Naive thymus-derived CD8-positive, alpha-beta T cell (primary cell): ENCODE measurements at places on chromosomes 7 and 10.

DNA sequence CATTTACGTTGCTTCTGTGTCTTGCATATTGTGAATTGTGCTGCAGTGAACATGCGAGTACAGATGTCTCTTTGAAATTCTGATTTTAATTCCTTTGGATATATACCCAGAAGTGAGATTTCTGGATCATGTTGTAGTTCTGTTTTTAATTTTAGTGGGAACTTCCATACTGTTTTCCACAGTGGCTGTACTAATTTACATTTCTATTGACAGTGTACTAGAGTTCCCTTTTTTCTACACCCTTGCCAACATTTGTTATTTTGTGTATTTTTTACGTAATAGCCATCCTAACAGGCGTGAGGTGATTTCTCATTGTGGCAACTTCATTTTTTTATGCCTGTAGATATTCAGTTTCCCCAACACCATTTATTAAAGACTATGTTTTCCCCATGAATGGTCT is 144.7 kb upstream of the INHBA start:
- no peak for DNase-seq

GRCh38 chr10:104446151-104446550 is 92.5 kb downstream of the CFAP58 start:
- DNase-seq = no peak

GRCh38 chr10:107434201-107434600 is 269.7 kb upstream of the SORCS1 start:
- DNase-seq = no peak

DNA sequence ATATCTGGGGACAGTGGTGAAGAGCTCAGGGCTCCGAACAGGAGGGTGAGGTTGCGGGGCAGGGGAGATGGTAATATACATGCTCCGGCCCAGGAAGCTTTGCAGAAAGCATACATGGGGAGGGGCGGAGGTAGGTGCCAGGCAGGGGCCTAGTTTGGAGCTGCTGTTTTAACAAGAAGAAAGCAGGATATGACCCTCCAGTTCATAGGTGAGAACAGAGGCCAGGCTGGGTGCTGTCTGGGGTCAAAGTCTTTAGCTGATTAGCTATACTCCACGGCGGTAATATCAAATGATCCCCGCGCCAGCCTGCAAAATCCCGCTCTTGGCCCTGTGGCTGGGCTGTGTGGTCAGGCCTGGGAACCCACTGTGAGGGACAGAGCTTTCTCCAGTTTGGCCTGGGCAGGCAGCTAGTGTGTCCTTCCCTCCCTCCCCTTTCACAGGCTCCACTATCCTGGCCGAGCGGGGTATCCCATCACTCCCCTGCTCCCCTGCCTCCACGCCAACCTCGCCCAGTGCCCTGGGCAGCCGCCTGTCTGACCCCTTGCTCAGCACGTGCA is 95.6 kb downstream of the NEURL1 start:
- no peak for DNase-seq

DNA sequence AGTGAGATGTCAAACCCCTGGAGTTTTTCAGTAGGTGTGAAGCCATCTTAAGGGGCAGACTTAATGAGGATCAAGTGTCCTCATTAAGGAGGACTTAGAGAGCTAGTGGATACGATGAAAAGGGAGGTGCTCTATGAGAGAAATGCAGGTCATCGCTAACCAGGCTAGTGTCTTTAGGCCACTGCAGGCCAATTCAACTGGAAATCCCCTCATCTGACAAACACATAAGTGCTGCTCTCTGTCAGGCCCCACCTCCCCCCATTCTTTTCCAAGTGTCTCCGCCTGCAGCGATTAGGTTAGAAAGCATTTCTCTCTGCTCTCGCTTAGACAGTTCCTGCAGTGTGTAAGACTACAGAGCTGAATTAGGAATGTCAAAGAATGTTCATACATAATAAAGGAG is 33.7 kb downstream of the RBM28 start:
- DNase-seq = no peak

DNA sequence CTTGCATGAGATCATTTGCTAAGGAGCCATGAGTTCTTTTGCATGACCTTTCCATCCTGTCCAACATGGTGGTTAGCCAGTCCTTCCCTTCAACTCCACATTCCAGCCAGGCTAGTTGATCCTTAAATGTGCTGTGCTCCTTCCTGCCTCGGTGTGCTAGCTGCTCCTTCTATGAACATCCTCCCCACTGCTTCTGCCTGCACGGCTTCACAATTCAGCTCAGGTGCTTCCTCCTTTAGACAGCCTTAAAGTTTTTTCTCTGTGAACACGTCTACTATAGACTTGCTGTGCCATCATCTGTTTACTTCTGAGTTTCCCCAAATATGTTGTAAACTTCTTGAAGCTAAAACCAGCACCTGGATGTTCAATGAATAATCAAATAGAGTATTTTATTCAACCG is 95.5 kb downstream of the OTUD1 start:
- no peak for DNase-seq

GRCh38 chr7:6359734-6360133 is 87.3 kb upstream of the CYTH3 start:
- DNase-seq = no peak

GRCh38 chr10:127447197-127447596 is 101.9 kb upstream of the NPS start:
- DNase-seq = no peak

DNA sequence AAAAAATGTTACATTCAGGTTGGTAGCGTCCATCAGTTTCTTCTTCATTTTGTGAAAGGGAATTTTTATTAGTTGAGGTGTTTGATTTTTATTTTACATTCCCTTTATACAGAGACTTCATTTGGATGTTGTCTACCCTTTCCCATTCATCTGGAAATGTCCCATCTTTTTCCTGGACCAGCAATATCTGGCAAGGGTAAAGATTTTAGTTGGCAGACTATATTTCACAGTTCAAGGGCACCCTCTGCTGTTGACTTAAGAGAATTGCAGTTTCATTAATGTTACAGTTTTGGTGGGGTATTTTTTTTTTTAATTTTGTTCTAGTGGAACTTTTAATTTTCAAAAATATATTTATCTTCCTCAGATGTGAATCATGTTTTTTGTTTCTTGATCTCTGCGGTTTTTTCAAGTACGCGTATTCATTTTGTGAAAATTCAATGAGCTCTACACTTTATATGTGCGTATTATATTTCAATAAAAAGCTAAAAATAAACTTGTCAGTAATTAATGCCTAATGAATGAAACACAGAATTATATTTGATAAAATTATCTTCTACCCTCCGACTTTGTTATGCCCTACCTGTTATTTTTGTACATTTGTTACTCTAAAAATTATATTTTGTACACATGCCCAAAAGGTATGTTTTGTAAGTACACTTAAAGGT is 97.9 kb upstream of the KLF14 start:
- no peak for DNase-seq

- no peak for DNase-seq
These were observed 97.2 kb downstream of the GRK5 start for GRCh38 chr10:119304541-119304940.

DNA sequence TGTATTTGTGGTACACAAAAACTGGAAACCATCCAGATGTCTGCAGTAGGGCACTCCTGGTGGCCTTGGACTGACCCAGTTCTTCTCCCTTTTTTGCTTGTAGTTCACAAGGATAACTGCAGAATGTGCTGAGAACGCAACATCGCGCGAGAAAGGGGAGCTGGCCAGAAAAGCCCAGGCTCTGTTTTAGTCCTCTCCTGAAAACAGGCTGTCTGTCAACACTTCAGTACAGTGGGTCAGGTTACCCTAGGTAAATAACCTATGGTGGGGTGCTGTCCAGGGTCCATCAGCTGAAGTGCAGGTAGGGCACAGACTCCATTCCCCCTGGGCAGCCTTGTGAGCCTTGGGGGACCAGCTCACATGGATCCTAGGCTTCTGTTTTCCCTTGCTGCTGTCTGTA is 495.8 kb downstream of the MDFIC start:
- DNase-seq = no peak

DNA sequence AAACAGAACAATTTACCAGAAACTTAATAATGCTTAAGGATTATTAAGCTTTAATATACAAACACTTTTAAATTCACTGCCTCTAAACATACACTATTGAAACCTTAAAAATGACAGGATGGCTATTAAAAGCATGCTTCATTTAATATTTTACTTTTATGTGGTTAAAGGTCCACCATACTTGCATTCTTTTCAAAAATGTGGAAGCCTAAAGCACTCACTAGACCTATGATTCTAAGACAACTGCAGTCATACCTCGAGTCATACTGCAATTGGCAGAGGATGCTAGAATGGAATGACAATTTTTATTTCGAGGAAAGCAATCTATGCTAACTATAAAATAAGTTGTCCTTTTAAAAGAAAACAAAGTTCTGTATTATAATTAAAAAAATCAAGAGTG is 85.3 kb downstream of the PIP4K2A start:
- DNase-seq = no peak

DNA sequence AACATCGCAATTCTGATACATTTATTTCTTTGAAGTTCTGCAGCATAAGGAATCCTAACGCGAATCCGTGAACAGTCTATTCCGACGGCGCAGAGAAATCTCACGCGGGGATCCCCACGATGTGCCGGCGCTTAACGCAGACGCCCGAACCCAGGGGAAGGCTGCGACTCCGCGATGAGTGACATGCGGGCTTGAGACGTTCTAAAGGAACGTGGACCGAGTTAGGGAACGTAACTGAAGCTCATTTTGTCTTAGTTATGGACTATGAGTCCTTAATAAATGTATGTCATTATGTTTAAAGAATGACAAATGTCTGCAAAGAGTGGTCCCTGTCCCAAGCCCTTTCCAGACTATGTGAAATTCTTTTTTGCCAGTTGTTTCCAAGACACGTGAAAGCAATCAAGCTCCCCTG is 995 bp upstream of the PARD3 start:
- DNase-seq = no peak

DNA sequence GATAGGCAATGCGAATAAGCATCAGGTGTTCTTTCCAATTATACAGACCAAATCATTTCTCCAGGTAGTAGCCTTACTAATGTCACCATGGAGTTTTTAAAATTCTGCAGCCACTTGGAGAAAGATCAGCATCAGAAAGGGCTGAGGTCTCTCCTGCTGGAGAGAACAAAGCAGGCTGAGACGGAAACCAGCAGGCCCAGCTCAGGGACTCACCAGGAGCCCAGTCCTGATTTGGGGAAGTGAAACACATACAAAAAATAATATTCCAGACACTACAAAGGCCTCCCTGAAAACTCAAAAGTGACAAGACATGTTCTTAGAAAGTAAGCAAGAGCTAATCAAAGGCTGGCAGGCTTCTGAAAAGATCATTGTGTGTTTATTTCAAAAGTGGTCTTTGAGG is 207.1 kb upstream of the GHITM start:
- DNase-seq = no peak

GRCh38 chr10:14405076-14406065 is 74.6 kb upstream of the FRMD4A start:
- DNase-seq = no peak

GRCh38 chr10:72274730-72275350 is 1.1 kb downstream of the DDIT4 start:
- DNase-seq = peak; percentile 81

GRCh38 chr10:3077940-3078630 is 10.7 kb downstream of the PFKP start:
- DNase-seq = no peak

DNA sequence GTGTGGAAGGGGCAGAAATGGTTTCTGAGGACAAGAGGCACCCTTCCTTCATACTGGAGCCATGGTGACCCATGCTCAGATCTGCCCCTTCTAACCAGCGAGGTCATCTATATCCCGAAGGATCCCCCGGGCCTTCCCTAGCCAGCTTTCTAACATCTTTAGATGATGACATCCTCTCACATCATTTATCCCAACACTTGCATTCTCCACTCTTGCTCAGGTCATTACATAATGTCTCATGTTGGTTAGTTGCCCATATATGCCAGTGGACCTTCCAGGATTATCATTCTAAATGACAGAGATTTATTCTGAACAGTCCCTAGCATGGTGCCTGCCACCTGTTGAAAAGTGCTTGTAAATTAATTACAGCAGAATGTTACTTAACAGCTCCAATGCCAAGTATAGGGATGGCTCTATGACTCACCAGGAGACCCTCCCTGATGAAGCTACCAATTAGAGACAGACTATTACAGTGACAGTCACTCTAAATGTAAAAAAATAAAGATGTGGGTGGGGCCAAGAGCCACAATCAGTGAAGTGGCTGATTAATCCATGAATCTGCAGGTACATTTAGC is 22.6 kb upstream of the ABLIM1 start:
- no peak for DNase-seq

DNA sequence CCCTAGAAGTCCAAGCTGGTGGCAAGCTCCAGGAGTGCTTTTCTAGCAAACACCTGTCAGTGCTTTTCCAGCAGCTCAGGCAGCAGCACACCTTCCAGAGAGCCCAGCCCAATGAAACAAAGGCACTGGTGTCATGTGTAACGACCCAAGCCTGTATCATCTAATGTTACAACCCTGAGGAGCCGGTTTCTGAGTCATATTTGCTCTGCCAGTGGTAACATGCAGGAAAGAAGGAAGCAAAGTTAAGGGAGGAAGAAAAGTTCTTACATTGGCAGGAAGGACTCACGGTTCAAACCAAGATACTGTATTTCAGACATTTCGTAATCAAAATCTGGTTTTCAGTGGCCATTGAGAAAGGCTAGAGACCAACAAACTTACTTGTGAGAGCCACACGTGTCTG is at the start of gene ANKRD22:
ANKRD22 (minus strand) TSS at position 139 of the 400 bp plus-strand sequence. CDS start 237 bp downstream, outside the sequence.
- DNase-seq = no peak

- no peak for DNase-seq
These were observed 34.5 kb downstream of the FAM25A start for GRCh38 chr10:87054373-87055295.

GRCh38 chr7:105934572-105935185 is 28.4 kb upstream of the CDHR3 start:
- no peak for DNase-seq

DNA sequence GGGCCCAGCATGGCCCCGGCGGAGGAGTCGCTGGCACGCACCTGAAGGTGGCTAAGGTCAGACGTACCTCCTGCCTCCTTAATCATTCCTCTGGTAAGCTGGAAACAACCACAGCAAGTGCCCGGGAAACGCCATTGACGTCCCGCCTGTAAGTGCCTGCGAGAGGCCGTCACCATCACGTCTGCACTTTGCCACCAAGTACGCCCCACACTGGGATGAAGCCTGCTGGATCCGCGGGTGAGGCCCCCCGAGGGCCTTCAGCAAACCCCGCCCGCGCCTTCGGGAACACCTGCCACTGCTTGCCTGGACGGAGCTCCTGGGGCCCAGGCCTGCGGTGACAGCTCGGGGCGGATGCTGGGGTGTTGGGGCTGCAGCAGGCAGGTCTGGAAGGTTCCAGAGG is 12.5 kb downstream of the ADGRA1 start:
- DNase-seq = no peak

DNA sequence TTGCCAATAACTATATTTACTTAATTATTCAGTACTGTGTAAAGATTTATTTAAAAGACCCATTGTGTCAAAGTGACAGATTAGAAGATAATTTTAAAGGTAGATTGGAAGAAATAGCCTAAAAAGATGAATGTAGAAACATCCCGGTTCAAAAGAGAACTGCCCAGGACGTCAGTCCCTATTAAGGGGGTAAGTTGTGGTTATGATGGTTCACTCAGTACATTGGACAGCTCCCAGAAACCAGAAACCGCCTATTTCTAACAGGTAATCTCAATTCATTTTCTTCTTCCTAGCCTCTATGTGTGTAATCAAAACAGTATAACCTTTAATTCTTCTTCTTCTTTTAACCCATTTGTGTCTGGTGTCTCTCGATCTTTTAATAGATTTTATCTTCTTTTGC is 1.5 kb upstream of the FERD3L start:
- DNase-seq = no peak

- no peak for DNase-seq
These were observed 108.7 kb downstream of the ETV1 start for GRCh38 chr7:13880789-13881188.
